Caki2 (cell line): ENCODE measurements at places on chromosomes 11 and 22. TPM values are rescaled to one million over a fixed set of nuclear protein-coding genes. Genes with fewer than 3 reads are reported as not detected.
A peak's percentile ranks its signal among the peaks of the same experiment; 100 is the strongest.

Gene NAT10
- 35.6 and 38.6 TPM in 2 replicates for total RNA-seq

DNA sequence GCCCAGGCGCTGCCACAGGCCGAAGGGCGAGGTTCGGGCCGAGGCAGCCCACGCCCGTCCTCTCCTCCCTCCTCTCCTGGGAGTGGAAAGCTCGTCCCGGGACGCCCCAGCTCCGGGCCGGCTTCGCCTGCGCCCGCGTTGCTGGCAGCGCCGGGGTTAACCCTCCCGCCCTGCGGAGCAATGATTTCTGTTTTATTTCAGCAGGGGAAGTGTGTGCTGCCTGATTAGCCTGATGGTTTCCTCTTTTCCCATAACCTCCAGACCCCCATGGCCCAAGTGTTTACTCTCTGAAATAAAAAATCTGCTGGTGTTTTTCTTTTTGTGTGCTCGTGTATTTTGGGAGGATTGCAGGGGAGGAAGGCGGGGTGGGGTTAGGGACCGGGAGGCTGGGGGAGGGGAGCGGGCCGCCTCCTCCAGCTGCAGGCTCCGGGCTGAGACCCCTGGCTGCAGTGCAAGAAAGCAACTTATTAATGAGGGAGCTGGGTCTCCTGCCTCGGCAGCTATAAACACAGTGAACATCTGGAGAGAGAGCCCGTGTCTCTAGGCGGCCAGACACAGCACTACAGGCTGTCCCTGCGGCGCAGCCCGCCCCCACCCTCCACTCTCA is 38.6 kb downstream of the ETS1 start:
- no peak for DNase-seq

DNA sequence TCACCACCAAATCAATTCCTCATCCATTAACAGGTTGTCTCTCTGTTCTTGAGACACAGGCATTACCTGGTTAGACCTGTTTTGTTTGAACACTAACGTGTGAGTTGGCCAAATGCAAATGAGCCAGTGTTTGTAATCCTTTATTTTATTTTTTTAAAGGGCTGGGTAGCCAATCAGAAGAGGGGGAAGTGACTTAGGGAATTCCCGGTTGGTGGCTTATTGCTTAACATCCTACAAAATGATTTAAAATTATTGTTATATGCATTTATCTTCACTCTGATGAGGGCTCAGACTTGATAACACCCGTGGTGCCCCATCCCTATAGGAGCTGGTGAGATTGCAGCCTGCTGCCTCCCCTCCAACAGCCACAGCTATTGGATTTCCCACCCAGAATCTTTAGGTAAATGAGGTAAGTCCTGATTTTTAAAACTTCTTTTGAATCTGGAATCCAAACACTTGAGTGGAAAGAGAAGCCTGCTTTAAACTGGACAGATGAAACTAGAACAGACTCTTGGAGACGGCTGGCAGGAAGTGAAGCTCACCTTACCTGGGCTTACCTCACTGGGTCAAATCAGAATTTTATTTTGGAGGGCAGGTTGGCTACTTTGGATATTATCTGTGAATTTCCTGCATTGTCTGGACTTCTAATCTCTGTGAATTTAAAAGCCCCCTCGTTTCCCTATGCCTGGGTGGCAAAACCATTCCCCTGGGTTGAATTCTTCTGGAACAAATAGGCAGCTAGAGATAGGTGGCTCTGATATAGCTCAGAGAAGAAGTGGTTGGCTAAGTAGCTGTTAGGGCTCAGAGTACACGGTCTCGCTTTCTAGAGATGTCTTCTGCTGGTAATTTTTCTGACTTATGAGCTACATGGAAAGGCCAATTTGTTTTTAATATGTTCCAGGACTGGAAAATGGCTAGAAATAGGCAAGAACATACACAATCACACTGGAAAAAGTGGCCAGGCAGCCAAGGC is at the start of gene EHF:
Gene EHF, plus strand, starts transcription at position 274 of the 973 bp plus-strand sequence. CDS start 21,538 bp downstream, outside the sequence.
- DNase-seq = no peak

Gene OR5B21
- total RNA-seq = not detected in 2 replicates

- DNase-seq = no peak
These were observed 379.2 kb downstream of the AASDHPPT start for GRCh38 chr11:106456647-106457046.

- peak; percentile 21 for DNase-seq
These were observed 21.4 kb upstream of the FGF3 start for GRCh38 chr11:69840371-69841169.

Gene PANX2
- total RNA-seq = 18.0 and 19.5 TPM in 2 replicates

DNA sequence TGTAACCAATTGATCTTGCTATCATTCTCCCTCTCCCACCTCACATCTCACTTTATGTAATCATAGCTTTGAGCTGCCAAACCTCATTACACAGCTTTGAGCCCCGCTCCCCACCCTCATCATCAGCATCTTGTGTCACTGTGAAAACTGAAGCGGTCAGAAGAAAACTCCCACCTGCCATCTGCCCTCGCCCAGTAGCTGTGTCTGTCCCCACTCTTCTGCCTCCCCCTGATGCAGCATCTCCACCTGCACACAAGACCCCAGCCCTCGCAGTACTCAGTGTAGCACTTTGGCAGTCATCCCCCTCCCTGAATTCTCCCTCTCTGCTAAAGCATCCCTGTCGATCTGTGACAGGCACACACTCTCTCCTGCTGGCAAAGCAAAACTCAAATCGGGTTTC is 60.3 kb upstream of the YWHAH start:
- DNase-seq = no peak

Gene CRYAB
- total RNA-seq = 0.78 and 2.4 TPM in 2 replicates

Gene OR6T1
- total RNA-seq = not detected in 2 replicates

DNA sequence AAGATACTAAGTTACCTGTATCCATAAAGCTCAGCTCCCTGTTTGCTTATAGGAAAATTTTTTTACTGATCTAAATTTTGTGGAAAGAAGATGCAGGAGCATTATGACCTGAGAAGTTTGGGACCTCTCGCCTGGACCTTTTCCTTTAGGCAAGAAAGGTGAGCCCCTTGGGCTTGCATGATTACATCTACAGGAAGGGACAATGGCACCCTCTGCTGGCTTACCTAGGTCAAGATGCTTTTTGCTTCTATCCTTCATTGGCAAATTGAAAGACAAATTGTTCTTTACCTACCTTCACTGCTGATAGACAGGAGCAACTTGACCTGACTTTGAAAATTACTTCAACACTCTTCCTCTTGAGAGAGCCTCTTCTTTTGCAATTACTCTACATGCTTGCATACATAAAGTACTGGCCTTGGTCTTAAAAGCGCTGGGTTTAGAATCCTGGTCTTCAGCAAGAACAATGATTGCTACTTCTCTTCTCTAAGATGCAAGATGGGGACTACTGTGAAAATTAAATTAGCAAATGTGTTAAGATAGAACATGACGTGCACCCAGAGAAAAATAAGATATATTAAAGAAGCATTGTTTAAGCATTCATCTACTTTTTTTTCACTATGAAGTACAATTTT is 147.2 kb downstream of the TRPC6 start:
- peak; percentile 12 for DNase-seq

- DNase-seq = no peak
These were observed 2.9 kb upstream of the MTA2 start for GRCh38 chr11:62604460-62605120.

Gene MUC5AC
- total RNA-seq = not detected in 2 replicates

Gene OR52E8
- total RNA-seq = not detected in 2 replicates

DNA sequence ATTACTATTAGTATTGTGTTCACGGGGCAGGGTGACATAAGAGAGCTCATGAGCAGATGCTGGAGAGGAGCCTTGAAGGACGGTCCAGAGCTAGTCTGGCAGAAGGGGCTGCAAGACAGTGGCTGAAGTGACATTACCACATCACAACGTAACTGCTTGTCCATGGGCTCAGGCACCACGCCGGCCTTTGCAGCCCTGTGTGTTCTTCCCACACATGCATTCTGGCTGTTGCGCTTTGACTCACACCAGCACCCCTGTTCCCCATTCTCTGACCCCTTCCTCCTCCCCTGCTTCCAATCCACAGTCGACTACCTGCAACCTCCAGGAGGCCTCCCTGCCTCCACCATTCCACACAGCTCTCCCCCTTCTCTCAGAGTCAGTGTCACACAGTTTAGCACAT is 103.3 kb downstream of the ME3 start:
- DNase-seq = no peak

GRCh38 chr11:1192741-1193325 is 30.0 kb upstream of the MUC5B start:
- no peak for DNase-seq

GRCh38 chr22:35913925-35914324 is 114.7 kb downstream of the RBFOX2 start:
- no peak for DNase-seq

Gene PPARA
- 7.0 and 9.6 TPM in 2 replicates for total RNA-seq

DNA sequence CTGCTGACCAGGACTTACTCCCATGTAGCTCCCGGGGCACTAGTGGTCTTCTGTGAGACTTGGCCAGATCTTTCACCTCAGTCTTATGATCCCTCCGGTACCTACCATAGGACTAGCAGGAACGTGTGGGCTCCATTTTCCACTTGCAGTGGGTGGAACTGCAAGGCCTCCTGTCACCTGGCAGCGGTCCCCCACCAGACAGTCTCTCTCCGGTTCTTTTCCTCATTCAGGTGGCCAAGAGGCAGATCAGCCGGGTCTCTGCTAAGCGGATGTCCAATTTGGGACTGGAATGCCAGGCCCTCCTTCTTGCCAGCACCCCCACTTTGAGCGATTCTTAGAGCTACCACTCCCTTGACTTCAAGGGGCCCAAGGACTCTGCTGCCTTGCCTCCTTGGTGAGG is 158.9 kb downstream of the NAV2 start:
- DNase-seq = no peak

Gene GALNT18
- total RNA-seq = 13.5 and 15.5 TPM in 2 replicates

DNA sequence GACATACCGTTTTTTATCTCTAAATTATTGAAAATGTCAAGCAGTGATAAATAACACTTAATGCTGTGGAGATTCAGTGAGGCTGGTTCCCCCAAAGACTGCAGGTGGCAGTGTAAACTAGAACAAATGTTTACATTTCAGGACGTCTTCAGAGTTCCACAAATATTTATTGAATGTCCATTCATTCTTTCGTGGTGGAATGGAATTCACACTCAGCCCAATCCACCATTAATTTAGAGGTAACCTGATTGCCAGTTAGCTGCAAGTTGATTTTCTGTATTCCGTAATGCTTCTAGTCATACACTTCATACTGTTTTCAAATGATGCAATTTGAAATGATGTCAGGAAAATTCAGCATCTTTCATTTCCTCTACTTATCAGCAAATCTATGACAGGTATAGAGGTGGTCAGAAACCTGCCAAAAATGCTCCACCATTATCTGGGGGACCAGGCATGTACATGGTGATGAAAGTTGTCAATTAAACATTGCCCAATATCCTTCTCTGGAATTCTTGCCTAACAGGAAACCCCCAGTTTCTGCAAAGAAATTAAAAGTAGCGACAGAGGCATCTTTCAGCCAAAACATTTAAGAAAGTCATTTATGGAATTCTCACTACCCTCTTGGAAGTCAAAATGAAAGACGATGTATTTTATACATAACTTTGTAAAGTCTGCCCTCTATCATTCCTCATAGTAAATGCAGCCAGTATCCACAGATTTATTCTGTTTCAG is 94.3 kb upstream of the BMAL1 start:
- DNase-seq = peak; percentile 50
